Skeletal muscle cell (primary cell): ENCODE measurements at places on chromosomes 2 and 18.

GRCh38 chr18:71068338-71068737, 779.5 kb downstream of the SOCS6 start:
- no peak for DNase-seq

GRCh38 chr18:52077251-52077983, 262.6 kb upstream of the DCC start:
- no peak for DNase-seq

DNA sequence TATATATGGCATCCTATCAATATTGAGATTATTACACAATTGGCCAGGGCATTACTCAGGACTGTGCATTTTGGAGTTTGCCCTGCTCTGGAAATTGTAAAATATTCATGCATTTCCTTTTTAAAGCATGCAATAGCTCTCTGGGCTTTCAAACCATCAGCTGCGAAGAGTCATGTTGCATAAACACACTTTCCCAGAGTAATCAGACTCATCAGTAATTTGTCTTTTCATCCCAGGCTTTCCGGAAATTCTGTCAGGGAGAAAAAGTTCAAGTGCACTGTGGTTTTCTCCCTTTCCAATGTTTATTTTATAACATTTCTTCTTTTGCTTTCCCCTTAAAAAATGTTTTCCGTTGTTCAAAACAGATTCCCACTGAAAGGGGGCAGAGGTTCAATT, 38.9 kb upstream of the FHL2 start:
- DNase-seq, result no peak

- DNase-seq, result no peak
These were observed 31.0 kb downstream of the INO80D start for GRCh38 chr2:206054952-206055351.

GRCh38 chr2:73985308-73986084, 786 bp downstream of the TET3 start:
- DNase-seq, result no peak

DNA sequence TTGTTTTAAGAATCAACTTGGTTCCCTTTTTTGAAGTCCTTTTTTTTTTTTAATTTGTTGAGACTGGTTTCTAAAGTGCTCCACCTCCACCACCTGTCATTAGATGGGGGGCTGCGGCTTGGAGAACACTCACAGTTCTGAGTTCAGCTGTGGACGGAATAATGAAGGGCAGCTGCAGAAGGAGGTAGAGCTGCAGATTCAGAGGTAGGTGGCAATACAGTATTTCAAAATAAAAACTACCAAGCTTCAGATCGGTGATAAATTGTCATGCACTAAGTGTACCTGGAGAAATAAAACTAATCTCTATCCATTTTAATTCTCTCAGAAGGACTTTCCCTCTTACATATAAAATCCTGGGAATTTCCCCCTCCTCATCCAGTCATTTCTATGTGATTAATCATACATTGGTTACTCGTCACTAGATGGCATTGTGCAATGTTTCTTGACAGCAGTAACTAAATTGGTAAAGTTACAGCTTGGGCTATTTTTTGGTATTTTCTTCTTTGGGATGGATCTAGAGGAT, 81.1 kb upstream of the SLC39A10 start:
- DNase-seq, result peak; percentile 73

DNA sequence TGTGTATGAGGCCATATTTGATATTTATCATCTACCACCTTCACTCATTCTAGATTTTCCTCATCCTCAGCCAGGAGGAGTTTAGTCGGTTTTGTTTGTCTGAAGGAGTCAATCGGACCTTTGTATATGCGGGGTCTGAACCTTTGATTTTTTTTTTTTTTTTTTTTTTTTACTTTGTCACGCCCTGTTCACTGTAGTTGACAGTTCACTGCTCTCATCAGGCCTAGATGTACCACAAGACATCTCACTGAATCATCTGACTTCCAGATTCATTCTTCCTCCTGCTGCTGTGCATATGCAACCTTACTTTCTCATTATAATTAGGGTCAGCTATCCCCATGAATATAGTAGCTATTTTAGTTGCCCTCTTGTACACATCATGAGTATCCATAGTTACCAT, 133.2 kb downstream of the ARHGAP15 start:
- no peak for DNase-seq

- no peak for DNase-seq
These were observed 268.5 kb upstream of the CCDC68 start for GRCh38 chr18:55227771-55228170.

DNA sequence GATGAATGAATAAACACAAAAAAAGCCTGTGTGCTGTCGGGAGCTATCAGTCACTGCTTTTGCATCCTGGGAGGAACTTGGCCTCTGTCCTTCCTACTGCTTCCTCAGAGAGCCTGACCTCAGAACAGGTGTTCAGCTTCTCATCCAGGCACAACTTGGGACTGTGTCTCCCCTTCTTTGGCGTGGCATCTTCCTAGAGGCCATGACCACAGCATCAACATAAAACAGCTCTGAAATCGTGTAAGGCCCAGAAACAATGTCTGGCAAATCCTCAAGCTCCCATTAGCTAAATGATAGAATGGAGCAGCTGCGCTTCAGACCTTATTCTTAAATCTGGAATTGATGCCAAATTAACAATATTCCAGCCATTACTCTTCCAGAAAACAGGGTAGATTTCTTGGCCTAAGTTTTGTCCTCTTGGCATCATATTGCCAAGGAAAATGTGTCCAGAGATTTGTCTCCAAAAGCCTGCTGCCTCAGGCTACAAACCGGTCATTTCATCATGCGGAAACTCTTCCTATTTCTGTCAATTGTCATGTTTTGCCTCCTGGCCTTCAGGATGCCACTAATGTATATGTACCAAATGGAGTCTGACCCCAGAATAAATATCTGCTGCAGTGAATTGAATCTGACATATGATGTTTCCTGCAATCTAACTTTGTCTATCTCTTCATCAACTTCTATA, 53.2 kb upstream of the RAB27B start:
- DNase-seq, result peak; percentile 63

GRCh38 chr2:101185085-101185484, 33.9 kb upstream of the TBC1D8 start:
- DNase-seq, result no peak

DNA sequence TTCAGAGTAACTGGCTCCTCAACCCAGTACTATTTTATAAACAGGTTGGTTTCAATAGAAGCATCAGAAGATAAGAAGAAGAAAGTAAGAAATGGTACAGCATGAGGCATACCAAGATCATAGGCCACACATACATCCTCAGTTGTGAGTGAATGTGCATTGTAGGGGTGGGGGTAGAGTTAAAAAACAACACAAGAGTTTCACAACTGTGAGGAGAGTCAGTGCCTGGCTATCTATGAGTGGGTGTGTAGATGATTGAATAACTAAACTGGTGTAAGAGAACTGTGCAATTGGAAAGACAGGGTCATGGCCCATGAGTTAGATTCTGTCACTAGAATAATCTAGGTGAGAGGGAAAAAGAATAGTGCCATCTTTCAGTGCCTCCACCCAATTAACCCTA, 748.2 kb upstream of the ACVR2A start:
- no peak for DNase-seq

GRCh38 chr2:32882816-32883810, 63.6 kb upstream of the LTBP1 start:
- DNase-seq, result peak; percentile 43

DNA sequence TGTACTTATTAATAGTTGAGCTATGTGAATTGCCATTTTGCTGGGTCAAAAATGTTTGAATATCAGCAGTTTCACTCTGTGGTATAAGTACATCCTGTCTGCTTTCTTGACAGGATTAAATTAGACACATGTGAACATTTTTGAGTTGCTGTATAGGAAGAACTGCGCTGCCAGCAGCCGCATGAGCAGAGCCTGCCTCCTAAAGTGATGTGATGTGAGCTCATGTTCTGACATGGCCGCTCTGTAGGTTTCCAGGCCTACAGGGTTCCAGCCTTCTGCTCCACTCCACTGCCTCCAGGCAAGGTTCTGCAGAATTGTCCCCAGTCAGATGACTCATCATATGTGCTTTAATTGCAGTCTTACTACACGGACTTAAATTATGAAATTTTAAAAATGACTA, 119.7 kb upstream of the NFATC1 start:
- DNase-seq, result no peak

- no peak for DNase-seq
These were observed 58.6 kb downstream of the POMC start for GRCh38 chr2:25109822-25110221.

DNA sequence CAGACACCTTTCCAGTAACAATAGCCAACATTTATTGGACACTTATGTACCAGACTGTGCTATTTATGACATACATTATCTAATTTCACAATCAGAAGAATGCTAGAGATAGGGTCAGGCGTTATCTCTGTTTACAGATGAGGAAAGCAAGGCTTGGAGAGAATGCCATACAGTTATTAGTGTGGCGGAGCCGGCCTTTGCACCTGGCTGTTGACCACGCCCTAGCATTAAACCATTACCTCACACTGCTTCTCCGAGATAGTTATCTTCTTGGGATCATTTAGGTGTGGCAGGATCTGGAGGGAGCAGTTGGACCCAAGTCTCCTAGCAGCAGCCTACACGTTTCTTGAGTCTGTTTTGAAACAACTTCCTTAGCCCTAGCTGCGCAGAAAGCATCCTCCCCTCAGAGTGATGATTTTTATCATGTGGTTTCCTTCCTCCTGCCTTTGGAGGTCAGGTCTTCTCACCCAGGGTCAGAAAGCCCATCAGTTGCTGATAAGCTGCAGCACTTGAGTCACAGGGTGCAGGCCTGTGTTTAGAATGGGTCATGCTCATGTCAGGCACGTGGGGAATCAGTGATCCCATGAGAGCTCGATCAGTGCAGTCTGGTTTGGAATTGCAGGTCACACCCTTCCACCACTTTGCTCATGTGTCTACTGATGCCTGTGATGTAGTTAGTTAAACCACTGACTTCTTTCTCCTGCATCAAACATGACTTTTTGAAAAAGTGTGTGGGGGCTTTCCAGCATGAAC, 118.2 kb downstream of the SPTBN1 start:
- DNase-seq, result no peak

GRCh38 chr2:197071213-197071612, 144.7 kb upstream of the PGAP1 start:
- DNase-seq, result no peak

DNA sequence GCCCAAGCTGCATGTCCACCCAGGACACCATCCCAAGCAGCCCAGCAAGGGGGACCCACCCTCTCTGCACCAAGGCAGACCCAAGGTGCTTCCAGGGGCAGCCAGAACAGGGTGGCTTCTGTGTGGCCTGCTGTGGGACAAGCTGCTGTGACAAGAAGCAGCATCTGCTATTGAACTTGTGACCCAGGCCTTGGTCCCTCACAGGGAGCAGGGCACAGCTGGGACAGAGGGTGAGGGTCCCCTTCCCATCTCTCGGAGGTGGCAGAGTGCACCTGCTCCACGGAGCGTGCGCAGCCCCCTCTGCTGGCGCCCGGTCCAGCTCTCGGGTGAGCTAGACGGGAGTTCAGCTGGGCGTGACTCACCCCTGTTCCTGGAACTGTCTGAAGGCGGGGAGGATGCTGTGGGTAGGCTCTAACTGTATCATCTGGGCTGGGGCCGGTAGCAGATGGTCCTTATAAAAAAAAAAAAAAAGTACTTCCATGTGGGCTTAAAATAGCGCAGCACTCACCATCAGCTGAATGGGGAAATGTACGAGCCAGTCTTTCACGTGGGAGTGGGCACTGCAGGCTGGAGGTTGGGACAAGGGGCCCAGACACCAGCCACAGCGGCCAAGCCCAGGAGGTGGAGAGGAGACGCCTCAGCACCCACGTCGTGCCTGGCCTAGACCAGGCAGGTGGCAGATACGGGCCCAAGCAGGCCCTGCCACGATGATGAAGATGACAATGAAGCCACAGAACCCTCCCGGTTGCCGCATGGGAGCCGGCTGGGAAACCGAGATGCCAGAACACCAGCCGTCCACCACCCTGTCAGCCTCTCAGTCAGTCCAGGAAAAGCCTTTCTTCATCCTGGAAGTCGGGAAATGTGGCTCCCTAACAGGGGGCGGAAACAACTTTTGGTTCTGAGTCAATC, 136.8 kb upstream of the ID2 start:
- peak; percentile 60 for DNase-seq

- no peak for DNase-seq
These were observed 5.7 kb downstream of the MCM6 start for GRCh38 chr2:135870571-135870970.

DNA sequence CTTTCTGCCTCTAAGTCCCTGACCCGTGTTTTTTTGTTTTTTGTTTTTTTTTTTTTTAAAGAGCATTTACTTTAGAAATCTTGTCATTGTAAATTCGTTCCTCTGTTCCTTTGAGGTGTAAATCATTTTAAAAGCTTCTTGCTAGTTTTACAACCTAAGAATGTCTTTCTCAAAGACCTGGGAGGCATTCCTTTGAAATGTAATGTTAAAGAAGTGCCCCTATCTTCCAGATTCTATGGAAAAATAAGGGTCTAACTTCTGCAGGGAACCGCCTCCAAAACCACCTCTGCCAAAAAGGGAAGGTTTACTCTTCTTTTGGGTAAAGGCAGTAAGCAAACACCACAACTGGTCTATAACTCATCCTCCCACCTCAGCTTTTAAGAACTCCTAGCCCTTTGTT, 259.6 kb upstream of the ZNF804A start:
- DNase-seq, result no peak

DNA sequence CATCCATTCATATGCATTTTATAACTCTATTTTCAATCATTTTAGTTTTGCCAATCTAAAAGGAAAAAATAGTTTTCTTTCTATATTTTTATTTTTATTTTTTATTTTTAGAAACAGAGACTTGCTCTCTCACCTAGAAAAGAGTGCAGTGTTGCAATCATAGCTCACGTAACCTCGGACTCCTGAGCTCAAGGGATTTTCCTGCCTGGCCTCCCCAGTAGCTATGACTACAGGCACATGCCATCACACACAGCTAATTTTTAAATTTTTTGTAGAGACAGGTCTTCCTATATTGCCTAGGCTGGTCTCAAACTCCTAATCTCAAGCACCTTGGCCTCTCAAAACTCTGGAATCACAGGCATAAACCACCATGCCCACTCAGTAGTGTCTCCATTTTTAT, 125.5 kb upstream of the XIRP2 start:
- no peak for DNase-seq

GRCh38 chr18:23718731-23719130, 29.5 kb downstream of the LAMA3 start:
- no peak for DNase-seq

- no peak for DNase-seq
These were observed 86.6 kb upstream of the TMEM247 start for GRCh38 chr2:46392561-46393346.

DNA sequence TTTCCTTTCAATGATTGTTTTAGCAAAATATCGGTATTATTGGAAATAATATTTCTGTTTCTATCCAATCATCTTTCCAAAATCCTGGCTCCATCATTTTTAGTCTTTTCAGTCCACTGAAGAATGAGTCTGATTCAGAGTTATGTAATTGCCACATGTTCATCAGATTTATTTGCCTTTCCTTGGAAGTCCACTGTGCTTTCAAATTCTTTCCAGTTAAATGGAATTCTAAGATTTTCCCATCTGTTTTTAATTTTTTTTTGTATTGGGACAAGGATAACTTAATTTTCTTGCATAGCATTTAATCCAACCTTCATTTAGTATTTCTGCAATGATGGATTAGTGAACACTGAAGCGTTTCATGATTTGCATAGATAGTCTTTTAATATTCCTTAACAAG, 521.5 kb upstream of the NRXN1 start:
- DNase-seq, result no peak
